ENCODE measurements at places on chromosomes 3 and 15.

GRCh38 chr3:43423142-43423541, 136.8 kb downstream of the SNRK start:
- no peak for DNase-seq

DNA sequence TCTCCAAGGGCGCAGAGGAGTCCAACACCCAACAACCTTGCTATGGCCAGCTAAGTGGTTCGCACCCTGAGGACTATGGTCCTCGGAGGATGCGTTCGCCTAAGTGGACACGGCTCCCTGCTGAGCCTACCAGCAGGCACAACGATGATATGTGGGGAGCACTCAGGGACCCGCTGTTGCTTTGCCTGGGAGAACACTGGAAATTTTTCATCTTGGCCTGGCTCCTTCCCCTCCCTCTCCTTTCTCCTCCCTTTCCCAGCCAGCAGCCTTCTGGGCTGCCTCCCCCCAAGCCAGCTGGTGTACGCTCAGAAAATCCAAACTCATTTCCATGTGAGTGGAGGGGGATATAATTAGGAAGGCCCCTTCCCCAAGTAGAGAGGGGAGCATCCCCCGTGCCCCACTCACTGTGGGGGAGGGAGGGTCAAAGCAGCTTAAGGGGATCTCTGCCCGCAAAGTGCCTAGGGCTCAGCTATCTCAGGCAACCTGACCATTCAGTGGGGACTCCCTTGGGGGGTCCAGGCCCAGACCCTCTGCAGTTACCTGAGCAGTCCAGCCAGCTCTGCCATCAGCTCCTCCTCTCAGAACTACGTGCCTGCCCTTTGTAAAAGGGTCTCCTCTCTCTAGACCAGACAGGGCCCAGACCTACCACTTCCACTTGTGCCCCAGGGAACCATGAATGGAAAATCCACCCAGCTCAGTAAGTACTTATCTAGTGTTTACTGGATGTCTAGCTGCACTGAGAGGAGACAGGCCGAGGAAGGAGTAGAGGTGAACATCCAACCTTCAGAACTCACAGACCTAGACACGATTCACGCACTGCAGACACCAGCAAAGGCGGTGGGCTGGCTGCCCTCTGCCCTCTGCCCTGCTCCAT, 742 bp upstream of the SEMA7A start:
- DNase-seq, result no peak

GRCh38 chr3:13598926-13599886, 50.3 kb downstream of the FBLN2 start:
- DNase-seq, result no peak

DNA sequence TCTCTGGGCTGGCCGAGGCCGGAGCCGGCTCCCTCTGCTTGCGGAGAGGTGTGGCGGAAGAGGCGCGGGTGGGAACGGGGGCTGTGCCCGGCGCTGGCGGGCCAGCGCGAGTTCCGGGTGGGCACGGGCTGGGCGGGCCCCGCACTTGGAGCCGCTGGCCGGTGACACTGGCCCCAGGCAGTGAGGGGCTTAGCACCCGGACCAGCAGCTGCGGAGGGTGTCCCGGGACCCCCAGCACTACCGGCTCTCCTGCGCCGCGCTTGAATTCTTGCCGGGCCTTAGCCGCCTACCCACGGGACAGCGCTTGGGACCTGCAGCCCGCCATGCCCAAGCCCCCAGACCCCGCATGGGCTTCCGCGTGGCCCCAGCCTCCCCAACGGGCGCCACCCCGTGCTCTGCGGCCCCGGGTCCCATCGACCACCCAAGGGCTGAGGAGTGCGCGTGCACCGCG, 736.3 kb upstream of the ARRDC4 start:
- DNase-seq, result no peak

DNA sequence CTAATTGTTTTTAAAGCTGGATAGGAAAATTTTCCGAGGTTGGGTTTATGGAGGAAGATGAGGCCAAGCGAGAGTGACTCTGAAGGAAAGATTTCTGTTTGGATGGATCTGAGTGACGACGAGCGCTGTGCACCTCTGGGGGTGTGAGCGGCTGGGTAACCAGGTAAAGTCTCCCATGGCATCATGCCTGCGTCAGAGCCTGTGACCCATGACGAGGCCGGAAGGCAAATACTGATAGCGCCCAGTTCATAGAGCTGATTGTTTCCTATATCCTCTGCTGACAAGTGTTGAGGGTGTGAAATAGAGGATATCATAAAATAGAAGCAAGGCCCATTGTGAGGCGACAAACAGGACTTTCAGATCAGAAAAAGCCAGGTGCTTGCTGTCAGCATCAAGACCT, 33.7 kb upstream of the MAGEF1 start:
- no peak for DNase-seq

Measured in activated CD4-positive, alpha-beta T cell treated with anti-CD3 and anti-CD28 coated beads, Interleukin-2, amount 50 U/mL, for 24 hours (primary cell).